Mesenchymal stem cell (in vitro differentiated cells and primary cell): ENCODE measurements at places on chromosomes 5 and 9.

DNA sequence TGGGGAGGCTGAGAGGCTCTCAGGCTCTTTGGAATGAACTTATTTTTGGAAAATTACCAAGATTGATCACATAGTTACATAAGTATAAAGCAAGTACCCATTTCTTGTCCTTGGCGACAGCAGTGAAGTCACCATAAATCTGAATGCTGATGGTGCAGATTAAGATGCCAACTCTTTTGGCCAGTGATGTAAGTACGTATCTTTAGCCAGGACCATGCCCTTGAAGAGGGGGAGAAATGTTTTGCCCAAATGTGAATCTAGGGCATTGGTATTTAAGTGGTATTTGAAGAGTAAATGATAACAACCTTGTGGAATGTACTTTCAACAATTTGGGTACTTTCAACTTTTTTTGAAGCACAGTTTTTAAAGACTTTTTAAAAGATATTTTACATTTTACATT, 68.2 kb upstream of the RAD23B start:
- no peak for DNase-seq

- no peak for DNase-seq
These were observed 20.9 kb downstream of the DUSP1 start for GRCh38 chr5:172749881-172750633.

GRCh38 chr5:78540335-78541085, 108.1 kb downstream of the LHFPL2 start:
- no peak for DNase-seq

GRCh38 chr9:35844628-35845270, 15.7 kb downstream of the TMEM8B start:
- peak; percentile 84 for DNase-seq

DNA sequence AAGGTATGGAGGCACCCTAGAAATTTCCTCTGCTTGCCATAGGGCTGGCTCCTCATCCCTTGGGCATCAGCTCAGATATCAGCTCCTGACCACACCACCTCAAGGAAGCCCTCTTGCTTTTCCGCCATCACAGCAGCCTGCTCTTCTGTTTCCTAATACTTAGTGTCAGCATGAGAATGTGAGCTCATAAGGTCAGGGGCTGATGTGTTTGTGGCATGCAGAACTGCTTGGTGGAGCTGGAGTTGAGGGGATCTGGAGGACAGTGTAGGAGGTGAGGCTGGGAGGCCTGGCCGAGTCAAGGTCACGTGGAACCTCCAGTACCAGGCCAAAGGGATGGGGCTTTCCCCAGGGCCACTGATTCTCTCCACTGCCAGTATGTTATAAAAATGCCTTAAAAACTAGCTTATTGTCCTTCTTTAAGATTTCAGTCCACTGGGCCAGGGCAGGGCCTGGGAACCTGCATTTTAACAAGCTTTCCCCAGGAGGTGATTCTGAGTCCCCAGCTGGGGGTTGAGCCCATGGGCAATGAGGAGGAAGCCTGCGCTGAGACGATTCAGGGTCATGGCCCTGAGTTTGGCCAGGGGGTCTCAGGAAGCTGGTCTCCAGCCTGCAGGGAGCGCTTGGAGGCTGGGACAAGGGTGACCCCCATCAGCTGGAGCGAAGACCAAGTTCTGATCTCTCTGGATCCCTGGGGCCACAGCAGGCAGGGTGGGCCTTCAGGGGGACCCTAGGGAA, 28.6 kb downstream of the DAB2IP start:
- DNase-seq: no peak

DNA sequence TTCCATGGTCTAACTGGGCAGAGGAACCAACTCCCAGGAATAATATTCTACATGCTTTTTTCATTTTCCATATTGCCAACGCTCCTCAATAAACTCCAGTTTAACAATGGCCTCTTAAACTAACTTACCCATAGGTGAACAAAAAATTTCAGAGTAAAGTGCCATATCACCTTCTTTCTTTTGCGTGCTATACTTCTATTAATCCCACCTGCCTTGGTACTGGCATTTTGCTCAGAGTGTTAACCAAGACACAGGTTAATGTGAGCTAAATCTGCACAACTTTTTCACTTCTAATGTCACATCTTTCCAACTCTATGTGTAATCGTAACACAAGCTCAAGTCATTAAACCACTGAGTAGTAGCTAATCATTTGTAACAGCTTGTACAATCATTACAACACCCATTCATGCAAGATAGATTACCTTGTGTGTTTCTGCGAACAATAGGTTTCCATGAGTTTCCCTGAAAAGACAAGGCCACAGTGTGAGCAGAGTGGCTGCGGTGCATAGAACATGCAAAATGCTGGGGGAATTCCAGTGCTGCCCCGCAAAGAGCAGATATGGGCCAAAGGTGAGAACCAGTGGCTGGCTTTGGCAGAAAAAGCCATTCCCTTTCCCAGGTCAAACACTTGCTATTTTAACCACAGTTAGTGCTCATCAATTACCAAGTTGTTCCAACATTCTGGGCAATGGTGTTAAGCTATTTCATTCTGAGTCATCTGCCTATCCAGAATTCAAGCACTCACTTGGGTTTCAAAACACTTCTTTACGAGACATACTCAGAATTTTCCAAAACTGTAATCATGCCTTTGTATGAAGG, 42.8 kb downstream of the TIMD4 start:
- DNase-seq: no peak

DNA sequence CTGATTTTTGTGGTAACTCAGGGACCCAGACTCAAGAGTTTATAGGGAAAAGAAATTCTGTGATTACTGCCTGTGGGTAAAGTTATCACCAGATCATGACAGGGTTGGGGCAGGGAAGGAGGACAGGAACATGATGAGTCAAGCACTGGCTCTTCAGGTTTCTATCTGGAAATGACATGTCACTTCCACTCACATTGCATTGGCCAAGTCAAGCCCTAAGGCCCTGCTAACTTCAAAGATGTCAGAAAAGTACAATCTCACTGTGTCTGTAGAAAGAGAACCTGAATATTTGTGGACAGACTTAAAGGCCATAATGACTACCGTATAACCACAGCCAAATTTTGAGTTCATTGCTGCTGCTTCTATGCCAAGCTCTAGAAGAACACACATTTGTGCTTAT, 187.7 kb downstream of the TLE4 start:
- no peak for DNase-seq

DNA sequence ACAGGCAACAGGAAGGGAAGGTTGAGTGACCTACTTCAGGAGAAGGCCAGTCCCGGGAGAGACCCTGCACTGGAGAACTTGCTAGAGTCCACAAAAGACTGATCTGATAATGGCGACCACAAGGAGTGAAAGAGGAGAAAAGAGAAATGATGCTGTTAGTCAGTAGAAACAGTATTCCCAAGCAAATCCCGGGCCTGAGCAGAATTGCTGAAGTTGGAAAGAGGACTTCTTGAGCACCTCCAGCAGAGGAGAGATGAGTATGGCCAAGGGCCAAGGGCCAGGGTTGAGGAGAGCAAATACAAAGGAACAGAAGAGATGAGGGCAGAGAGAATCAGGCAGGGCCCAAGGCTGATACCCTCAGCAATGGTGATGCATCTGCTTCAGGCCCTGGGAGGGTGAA, 392.2 kb downstream of the EBF1 start:
- no peak for DNase-seq

- DNase-seq: no peak
These were observed 18.3 kb upstream of the MSANTD3 start for GRCh38 chr9:100408546-100409175.

GRCh38 chr9:92147030-92147851, 32.0 kb upstream of the SPTLC1 start:
- DNase-seq: peak; percentile 98
